Stimulated activated CD4-positive, alpha-beta T cell treated with anti-CD3 and anti-CD28 coated beads, TNF-alpha, amount 100 ng/mL, for 48 hours (primary cell): ENCODE measurements at places on chromosomes 1 and 21.

GRCh38 chr1:245962453-245962852 lies 544.6 kb downstream of the SMYD3 start:
- no peak for DNase-seq

DNA sequence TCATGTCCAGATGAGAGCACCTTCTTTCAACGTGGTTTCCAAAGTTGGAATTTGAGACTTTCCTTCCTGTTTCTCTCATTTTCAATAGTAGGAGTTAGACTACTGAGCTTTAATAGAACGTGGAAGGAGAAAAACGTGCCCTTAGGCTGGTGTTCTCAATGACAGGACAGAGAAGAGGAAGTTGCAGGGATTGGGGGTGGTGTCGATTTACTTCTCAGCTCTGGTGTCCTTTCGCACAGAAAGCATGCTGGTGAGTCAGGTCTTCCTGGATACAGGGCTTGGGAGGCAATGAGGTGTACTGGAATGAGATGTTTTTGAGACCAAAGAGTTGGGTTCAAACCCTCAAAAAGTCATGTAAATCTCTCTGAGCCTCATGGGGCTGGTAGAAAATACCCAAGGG lies 67.1 kb downstream of the HIVEP3 start:
- no peak for DNase-seq

GRCh38 chr1:902802-903201 lies 20.9 kb upstream of the SAMD11 start:
- DNase-seq: no peak

GRCh38 chr21:33878824-33879223 lies 36.8 kb downstream of the ATP5PO start:
- no peak for DNase-seq

GRCh38 chr1:244280859-244281258 lies 170.8 kb downstream of the ADSS2 start:
- no peak for DNase-seq
